ENCODE measurements at places on chromosomes 4 and X.

GRCh38 chrX:53798281-53798680 is 111.8 kb upstream of the HUWE1 start:
- DNase-seq, result no peak
- no peaks in the 10 kb centered on the region for H3K36me3 ChIP-seq
- H3K27ac ChIP-seq, result no peak overlapping the region
- peaks cover 11% of the 10 kb centered on the region for H3K27me3 ChIP-seq

DNA sequence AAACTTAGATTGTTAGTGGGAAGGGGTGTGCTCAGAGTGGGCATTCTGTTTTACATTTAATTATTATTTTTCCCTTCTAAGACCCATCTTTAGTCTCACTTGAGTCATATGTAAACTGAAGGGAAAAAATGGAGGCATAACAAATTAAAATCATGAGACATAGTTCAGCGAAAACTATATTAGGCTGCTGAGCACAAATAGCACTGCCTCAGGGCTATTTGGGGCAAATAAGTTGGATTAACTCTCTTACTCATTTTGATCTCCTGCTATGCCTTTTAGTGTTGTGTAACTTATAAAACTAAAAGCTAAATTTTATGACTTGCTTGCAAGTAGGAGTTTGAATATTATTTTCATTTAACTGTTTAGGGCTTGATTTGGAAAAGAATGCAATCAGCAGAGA is 1329.2 kb upstream of the PCDH7 start:
- H3K4me3 ChIP-seq, result no peak overlapping the region
- no peak overlapping the region for H3K27ac ChIP-seq
- H3K36me3 ChIP-seq, result no peaks in the 10 kb centered on the region
- DNase-seq, result no peak
- no peaks in the 10 kb centered on the region for H3K27me3 ChIP-seq

GRCh38 chr4:27057662-27058061 is 197.0 kb downstream of the STIM2 start:
- H3K4me3 ChIP-seq, result no peak overlapping the region
- no peaks in the 10 kb centered on the region for H3K36me3 ChIP-seq

GRCh38 chrX:386239-386767 is 404 bp downstream of the PPP2R3B start:
- peaks cover 26% of the 10 kb centered on the region for H3K4me1 ChIP-seq
- no peak for DNase-seq
- H3K27ac ChIP-seq, result no peak overlapping the region
- peaks cover 6% of the 10 kb centered on the region for H3K27me3 ChIP-seq
- peak overlapping the region; percentile 80 for H3K4me3 ChIP-seq

DNA sequence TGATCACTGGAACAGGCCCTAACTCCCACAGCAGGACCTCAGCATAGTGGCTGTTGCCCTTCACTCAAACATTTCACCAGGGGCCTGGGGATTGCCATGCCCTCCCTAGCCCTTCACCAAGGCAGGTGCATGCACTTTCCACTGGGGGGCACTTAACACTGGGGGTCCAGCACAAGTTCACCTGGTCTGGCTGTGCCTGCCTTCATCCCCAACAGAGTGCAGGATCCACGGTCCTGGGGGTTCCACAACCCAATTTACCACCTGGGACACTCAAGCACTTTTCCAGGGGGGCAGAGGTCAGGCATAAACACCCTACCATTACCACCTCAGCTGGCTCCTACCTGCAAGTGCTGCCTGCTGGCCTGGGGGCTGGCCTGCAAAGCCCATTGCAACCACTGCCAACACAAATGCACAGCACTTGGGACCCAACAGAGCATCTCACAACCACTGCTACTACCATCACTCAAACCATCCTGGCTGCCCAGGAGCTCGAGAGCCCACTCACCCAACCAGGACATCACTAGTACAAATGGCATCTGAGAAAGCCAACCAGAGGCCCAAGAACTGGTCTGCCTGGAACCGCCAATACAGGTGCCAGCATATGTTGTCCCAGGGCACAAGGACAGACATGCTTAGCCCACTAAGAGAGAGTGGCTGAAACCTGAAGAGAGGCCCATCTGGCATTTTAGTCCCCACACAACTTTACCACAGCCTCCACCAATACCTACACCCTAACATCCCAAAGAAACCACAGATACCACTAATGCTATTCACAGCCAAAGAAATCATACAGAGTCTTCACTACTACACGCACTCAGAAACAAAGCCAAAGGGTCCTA is 43.1 kb downstream of the NAT8L start:
- H3K27me3 ChIP-seq, result peaks cover 17% of the 10 kb centered on the region
- H3K4me1 ChIP-seq, result no peaks in the 10 kb centered on the region
- no peak for DNase-seq
- no peaks in the 10 kb centered on the region for H3K36me3 ChIP-seq
- H3K27ac ChIP-seq, result no peak overlapping the region

GRCh38 chr4:76892601-76893000 is 5.3 kb downstream of the SOWAHB start:
- H3K27ac ChIP-seq, result no peak overlapping the region
- DNase-seq, result no peak
- peaks cover 5% of the 10 kb centered on the region for H3K36me3 ChIP-seq
- H3K4me1 ChIP-seq, result peaks cover 34% of the 10 kb centered on the region

DNA sequence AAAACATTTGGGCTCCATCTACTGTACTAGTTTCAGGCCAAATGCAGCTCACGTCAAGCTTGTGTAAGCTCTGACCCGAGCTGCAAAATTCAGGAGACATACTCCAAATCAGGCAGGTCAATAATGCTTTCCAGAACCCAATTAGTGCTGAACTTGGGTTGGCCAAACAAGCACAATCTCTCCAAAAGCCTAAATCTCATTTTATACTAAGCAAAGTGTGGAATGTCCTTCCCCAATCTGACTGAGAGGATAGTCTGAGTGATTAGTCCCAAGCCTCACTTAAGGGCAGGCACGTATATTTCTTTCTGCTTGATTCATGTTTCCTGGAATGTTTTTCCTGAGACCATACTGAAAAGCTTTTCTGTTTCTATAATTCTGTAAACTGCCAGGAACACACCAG is 79.9 kb downstream of the NKX6-1 start:
- H3K27me3 ChIP-seq, result no peaks in the 10 kb centered on the region
- H3K4me1 ChIP-seq, result peaks cover 60% of the 10 kb centered on the region
- peaks cover 5% of the 10 kb centered on the region for H3K36me3 ChIP-seq

- no peak overlapping the region for H3K4me3 ChIP-seq
- peak overlapping the region; percentile 54 for H3K27ac ChIP-seq
- DNase-seq, result no peak
- no peaks in the 10 kb centered on the region for H3K27me3 ChIP-seq
Measured at GRCh38 chr4:108560616-108561015, 59.8 kb upstream of the RPL34 start.

- H3K4me1 ChIP-seq, result peaks cover 7% of the 10 kb centered on the region
- H3K27me3 ChIP-seq, result no peaks in the 10 kb centered on the region
Measured at GRCh38 chr4:151641167-151641566, 119.6 kb downstream of the GATB start.

- peaks cover 6% of the 10 kb centered on the region for H3K27me3 ChIP-seq
- no peaks in the 10 kb centered on the region for H3K36me3 ChIP-seq
- DNase-seq, result no peak
- H3K27ac ChIP-seq, result no peak overlapping the region
- H3K4me1 ChIP-seq, result no peaks in the 10 kb centered on the region
- H3K4me3 ChIP-seq, result no peak overlapping the region
Measured at GRCh38 chrX:23127586-23127985, 127.8 kb downstream of the DDX53 start.

DNA sequence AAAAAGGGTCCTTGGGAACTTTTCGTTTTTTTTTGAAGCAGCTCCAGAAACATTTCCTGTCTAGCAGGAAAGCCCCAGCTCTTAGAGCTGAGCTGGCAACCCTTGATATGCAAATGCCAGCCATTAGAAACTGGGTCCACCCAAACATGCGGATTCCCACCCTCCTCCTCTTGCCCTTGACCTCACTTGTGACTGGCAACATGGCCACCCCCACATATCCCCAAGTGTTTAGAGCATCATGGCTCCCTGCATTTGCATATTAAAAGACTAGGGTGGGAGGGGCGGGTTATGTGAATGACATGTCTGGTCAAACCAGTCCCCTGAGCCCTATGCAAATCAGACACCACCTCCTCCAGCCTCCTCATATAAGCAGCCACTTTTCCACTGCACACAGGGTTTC is 671.1 kb downstream of the FAT4 start:
- no peak overlapping the region for H3K27ac ChIP-seq
- no peak for DNase-seq
- H3K36me3 ChIP-seq, result no peaks in the 10 kb centered on the region

GRCh38 chrX:39564751-39565150 is 533.0 kb downstream of the BCOR start:
- H3K27me3 ChIP-seq, result peaks cover 24% of the 10 kb centered on the region
- peaks cover 5% of the 10 kb centered on the region for H3K36me3 ChIP-seq
- H3K4me1 ChIP-seq, result no peaks in the 10 kb centered on the region

DNA sequence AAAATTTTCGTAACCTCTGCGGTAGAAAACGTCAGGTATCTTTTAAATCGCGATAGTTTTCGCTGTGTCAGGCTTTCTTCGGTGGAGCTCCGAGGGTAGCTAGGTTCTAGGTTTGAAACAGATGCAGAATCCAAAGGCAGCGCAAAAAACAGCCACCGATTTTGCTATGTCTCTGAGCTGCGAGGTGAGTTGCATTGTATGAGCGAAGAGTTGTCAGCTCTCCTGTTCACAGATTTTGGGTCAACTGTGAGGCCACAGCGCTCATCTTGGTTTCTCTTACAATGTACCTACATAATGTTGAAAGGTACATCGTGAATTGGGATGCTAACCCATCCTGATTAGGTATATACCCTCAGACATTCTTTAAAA is 486 bp downstream of the CLCN3 start:
- peak overlapping the region; percentile 99 for H3K27ac ChIP-seq
- H3K4me3 ChIP-seq, result peak overlapping the region; percentile 99
- H3K27me3 ChIP-seq, result peaks cover 3% of the 10 kb centered on the region
- peaks cover 40% of the 10 kb centered on the region for H3K4me1 ChIP-seq
- peak; percentile 13 for DNase-seq
